ENCODE measurements at places on chromosomes 7 and 10.

DNA sequence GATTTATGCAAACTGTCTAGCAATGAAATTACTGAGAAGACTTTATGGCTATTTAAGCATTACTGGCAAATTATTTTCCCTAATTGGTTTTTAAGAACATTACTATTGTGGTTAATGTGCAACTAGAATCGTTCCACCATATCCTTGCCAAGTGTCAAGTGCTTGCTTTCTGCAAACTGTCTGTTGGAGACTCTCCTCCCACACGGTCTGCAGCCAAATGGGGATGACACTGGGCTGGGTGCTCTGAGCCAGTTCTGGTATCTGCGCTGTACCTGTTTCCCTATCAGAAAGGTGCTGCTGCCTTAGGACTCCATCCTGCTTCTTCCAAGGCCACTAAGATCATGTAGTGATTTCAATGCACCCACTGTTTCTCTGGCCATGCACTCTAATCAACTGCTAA lies 110.4 kb downstream of the RAMP3 start:
- DNase-seq: no peak

DNA sequence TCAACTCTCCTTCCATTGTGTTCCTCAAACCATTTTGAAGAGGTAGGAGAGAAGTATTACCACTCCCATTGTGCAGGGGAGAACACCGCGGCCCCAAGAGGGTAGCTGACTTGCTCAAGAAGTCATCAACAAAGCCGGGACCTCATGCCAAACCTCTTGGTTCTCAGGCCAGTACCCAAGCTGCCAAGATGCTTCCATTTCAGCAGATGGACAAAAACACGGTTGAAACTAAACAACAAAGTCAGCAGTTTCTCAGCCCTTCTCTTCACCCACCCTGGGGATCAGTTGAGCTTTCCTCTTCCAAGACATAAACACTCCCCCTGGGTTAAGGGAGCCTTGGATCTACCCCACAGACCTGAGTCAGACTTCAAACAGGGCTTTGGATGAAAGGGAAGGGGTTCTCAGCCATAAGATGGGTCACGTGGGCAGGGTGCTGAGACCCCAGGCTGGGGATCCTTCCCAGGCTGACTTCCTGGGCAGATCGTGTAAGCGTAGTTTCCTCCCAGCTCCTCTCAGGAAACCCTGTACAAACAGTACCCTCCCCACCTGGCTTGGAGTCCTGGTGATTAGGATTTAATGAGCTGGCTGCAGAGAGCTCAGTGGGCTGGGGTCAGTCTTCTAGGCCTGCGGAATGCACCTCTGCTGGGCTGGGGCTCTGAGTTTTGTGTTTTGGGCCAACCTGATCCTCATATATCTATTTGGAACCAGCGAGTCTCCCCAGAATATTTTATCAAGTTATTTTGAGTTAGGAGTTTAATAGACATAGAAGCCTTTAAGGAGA lies 27.3 kb downstream of the EMX2 start:
- no peak for DNase-seq

DNA sequence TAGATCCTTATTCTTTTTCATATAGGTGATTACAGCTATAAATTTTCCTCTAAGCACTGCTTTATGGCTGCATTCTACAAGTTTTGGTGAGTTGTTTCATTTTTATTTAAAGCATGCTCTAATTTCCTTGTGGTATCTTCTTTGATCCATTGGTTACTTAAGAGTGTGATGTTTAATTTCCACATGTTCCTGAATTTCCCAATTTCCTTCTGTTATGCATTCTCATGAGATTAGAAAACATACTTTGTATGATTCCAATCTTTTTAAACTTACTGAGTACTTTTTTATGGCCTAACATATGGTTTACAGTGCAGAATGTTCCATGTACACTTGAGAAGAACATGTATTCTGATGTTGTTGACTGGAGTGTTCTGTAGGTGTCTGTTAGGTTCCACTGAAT lies 53.4 kb downstream of the MYL10 start:
- DNase-seq: no peak

DNA sequence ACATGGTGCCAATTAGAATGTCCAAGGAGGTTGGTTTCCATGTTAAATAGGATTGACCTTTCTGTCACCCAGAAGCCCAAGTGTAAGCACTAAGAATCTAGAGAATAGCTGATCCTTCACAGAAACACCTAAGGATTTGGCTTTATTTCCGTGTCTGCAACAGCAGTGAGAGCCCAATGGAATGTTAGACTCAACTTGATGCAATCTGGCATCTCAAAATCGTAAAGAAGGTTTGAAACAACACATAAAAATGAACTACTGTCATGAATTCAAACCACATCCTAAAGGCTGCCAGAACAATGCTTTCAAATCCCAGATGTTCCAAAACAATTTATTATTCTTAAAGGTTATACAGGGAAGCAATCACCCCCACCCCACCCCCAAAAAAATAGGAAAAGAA lies 18.6 kb downstream of the PPP1R3C start:
- no peak for DNase-seq

- no peak for DNase-seq
Observed at GRCh38 chr10:63208986-63209385, 75.9 kb downstream of the NRBF2 start.

GRCh38 chr10:89301232-89301631 lies 614 bp upstream of the IFIT2 start:
- no peak for DNase-seq

DNA sequence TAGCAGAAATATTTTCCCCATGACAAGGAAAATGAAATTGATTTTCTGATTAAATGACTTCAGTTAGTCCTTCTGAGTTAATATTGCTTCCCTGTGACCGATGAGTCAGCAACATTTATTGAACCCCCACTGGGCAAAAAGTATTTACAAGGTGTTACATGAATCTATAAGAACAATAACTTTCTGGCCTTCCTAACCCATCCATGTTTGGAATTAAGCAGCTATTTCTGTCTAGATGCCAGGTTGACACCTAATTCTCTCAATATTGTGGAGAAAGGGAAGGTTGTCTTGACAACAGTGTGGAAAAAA lies 112.9 kb upstream of the JAZF1 start:
- DNase-seq: no peak

DNA sequence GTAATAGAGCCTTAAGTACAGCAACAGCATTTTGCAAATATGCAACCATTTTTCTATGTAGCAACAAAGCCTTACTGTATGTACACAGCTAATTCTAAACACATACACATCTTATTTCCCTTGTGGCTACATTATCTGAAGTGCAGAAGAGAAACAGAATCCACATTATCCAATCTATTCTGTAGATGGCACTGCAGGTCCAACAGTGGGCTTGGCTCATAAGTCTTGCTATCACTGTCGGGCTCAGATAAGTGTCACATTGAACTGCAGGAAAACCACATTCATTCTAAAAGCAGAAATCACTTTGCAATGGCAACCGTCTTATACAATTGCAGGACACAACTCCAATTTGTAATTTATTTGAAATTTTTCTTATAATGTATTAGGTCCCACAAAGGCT lies 109.8 kb upstream of the NOBOX start:
- no peak for DNase-seq

GRCh38 chr7:18583305-18583704 lies 87.8 kb downstream of the HDAC9 start:
- DNase-seq: no peak

GRCh38 chr10:88592381-88592780 lies 5.8 kb downstream of the LIPJ start:
- DNase-seq: no peak

DNA sequence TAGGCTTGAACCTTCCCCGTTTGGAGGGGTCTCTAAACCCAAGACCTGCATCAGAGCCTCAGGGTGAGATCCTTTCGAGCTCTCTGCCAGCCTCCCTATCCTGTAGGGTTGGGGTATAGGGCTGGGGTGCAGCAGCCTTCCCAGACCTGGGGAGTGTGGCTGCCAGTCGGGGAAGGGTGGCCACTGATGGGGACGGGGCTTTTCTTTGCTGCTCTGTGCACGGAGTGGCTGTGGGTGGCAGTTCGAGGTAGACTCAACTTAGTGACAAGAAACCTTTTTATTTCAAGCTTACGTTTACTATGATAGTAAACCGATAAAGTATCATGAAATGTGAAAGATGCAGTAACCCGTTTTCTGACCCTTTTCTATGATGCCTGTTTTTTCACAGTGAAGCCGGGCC lies 13.0 kb downstream of the ZNF316 start:
- DNase-seq: no peak

GRCh38 chr10:19708031-19708430 lies 108.2 kb upstream of the PLXDC2 start:
- no peak for DNase-seq

DNA sequence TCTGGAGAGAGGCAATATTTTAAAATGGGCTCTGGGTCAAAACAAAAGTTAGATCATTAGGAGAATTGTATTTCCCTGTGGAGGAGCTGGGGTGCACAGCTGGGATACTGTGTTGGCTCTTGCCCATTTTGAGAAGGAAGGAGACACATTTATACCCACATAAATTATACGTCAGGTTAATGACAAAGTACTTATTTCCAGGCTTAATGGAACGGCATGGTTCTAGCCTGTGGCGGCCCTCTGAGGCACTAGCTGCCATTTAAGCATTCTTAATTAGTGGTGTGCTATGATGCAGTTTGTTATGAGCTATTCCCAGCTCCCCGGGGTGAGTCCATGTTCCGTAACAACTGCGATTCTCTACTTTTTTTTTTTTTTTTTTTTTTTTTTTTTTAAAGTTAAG lies 193.5 kb downstream of the SEC23IP start:
- no peak for DNase-seq

DNA sequence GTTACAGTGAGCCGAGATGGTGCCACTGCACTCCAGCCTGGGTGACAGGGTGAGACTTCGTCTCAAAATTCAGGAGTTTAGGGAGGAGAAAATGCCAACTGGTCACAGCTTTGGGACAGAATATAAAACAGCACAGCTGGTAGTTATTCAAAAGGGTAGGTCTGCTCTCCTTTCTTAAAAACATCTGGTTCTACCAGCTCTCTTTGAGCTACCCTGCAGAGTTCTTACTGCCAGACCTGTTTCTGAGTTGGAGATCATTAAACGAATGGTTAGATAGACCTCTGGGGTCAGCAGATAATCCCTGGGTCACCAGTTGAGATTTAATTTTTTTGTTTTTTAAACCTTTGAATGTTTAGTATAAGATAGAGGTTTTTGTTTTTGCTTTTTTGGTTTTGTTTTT lies 52.6 kb downstream of the MCU start:
- no peak for DNase-seq

- no peak for DNase-seq
Observed at GRCh38 chr7:39588416-39588815, 22.2 kb downstream of the YAE1 start.

DNA sequence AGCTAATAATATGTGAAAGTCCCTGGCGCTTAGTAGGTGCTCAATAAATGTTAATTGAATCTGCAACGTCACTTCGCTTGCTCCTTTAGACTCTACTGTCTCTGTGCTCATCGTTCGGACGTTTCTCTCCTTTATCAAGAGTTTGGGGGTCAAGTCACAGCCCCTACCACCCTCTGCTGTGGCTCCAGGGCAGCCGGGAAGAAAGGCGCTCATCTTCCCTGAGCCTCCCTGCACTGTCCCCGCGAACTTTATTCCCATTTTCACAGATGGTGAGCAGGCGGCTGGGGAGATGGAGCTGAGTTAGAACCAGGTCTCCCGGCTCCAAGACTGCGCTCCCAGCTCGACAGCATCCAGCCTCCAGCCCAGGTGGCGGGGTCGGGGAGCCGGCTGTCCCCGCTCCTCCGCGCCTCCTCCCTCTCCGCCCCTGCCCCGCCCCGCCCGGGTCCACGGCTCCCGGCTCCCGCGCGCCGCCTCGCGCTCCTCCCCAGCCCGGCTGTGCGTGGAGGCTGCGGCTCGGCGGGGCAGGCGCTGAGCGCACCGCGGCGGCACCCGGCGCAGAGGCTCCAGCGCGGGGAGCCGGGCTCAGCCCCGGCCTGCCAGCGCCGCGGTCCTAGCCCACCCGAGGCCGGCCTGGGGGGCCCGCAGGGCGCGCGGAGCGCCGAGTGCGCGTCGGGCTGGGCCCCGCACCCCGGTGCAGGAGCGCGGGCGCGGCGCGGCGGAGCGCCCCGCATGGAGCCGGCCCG lies at the start of gene CLEC2L:
TSS of gene CLEC2L (plus strand) at position 487 of the 743 bp plus-strand sequence. CDS start at position 730, 243 bp downstream.
- no peak for DNase-seq

- DNase-seq: no peak
Observed at GRCh38 chr10:34627331-34627730, 187.8 kb downstream of the PARD3 start.

DNA sequence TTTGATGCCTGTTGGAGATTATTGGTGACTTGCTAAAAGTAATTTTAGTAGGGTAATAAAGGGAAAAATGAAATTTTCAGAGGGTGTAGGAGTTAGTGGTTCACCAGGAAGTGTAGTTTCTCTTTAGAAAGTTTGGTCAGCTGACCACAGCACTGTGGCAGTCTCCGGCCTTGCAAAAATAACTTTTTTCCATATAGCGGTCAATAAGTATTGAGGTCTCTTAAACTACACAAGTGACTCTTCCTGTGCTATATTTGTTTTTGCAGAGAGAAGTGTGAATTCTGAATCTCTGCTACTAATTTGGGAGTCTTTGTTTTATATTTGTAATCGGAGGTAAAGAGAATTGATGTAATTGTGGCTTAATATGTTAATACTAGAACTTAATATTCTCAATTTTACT lies 24.3 kb downstream of the PTPN12 start:
- DNase-seq: no peak

DNA sequence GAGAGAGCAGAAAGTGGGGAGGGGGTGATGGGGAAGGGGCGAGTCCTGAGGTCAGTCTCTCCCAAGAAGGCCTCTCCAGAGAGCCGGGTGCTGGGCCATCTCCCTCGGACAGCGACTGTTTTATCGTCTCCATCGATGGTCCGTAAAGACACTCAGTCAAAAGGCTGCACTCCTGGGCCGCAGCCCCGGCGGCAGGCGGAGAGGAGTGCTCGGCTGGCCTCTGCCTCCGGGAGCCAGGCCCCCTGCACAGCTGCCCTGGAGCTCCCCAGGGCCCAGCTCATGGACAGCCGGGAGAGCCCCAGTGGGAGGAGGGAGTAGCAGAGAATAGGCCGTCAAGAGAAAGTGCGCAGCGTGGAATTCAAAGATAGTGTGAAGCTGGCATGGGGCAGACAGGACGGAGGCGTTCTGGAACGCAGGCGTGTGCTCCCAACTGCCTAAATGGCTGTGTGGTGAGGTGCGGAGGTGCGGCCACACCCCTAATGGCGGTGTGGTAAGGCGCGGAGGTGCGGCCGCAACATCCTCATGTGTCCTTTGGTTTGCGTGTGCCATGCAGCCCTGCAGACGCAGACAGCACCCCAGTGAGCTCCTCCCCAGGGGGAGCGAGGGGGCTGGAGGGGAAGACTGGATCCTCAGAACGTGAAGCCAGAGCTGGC lies 477.5 kb upstream of the FOXK1 start:
- DNase-seq: no peak

GRCh38 chr10:63542835-63543575 lies 21.8 kb downstream of the REEP3 start:
- DNase-seq: no peak

DNA sequence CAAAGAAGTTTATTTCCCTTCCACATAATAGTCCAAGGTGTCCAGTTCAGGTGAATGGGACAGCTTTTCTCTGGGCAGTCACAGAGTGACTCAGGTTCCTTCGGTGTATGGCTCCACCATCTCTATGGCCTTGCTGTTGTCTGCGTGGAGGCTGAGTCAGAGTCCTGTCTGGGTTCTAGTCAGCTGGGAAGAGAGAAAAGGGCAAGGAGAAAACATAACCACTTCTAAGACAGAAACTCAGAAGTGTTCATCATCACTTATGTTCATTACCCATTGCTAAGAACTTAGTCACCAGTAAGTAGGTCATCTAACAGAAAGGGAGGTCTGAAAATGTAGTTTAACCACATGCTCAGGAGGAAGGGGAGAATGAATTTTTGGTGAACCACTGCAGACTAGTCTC lies 32.4 kb upstream of the CCDC7 start:
- DNase-seq: no peak

Measured in hypothalamus (tissue), 51 donors.